ENCODE measurements at places on chromosomes 4 and X.
A peak's percentile ranks its signal among the peaks of the same experiment; 100 is the strongest.

GRCh38 chr4:80054375-80054774 lies 18.7 kb downstream of the ANTXR2 start:
- DNase-seq = no peak

GRCh38 chr4:184228056-184228705 lies 10.5 kb upstream of the ENPP6 start:
- no peak for DNase-seq

DNA sequence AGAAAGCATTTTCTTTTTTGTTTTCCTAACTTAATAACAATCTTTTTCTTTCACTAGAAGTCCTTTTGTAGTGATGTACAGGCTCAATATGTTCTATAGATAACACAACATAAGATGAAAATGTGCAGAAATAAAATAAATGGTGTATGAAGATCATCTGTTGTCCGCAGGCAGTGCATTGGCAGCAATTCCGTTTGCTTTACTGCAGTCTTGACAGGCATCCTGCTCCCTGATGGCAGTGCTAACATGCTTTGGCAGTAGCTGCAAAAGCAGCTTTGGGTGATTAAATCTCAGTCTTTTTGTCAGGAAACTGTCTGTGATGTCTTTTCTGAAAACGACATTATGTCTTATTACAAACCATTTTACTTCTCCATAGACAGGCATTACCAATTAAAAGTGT lies 131.4 kb downstream of the TRAM1L1 start:
- no peak for DNase-seq

DNA sequence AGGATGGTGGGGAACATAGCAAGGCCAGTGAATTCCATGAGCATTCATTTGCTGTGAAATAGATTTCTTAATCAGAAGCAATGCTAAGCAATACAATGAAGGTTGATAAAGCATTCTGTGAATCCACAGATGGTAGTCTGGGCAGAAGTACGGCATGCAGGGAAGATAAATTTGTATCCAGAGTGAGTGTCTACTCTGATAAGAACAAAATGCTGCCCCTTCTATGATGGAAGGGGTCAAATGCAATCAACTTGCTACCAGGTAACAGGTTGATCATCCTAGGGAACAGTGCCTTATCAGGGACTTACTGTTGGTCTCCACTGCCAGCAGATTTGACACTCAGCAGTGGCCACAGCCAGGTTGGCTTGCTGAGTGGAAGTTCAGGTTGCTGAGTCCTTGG lies 189.4 kb downstream of the MAB21L2 start:
- no peak for DNase-seq

DNA sequence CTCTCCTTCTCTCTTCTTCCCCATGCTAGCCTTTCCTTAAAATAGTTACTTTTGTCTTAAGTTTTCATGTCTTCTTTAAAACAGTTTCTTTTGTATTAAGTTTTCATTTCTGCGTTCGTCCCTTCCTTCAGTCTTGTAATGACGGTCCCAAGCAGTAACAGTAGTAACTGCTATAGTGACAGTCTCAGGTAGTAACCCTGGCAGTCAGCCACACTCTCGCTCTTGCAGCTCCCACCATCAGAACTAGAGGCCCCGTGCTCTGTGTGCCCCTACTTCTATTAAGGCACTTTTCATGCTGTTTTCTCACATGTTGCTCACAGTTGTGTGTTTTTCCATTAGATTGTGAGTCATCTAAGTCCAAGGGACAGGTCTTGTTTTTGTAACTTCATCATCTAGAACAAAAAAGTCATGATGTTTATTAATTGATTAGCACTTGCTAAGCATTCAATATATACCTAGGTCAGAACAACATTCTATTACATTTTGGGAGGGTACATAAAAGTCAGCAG lies 49.3 kb downstream of the C4orf33 start:
- DNase-seq = no peak

- DNase-seq = no peak
Observed at GRCh38 chr4:146548443-146548842, 26.7 kb upstream of the SLC10A7 start.

DNA sequence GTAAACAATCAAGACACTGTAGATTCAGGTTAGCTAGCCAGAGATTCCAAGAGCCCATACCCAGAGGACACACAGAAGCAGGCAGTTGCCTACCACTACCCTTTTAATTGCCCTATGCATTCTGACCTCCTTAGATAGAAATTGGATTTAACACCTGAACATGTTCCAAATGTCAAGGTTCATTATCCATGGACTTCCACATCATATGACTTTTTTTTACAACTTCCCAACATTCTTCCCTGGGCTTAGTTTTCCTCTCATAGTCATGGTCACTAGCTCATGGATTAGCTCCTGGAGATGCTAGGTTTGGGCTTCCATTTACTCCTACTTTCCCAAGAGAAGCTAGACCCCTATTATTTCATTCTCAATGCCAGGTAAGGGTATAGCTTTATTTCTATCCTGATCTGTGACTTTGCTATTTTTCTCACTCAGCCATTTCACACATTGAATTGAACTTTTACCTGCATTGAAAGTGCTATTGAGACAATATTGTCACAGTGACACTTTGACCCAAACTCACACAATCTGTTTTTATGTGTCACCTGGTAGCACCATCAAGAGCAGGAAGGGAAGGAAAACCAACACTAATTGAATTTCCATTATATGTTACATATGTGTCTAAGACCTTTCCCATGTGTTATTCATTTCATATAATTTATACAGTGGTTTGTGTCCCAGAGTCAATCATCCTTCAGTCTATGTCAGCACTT lies 44.0 kb upstream of the PRKG2 start:
- DNase-seq = no peak

- DNase-seq = peak; percentile 9
Observed at GRCh38 chr4:132642016-132642817, 506.9 kb upstream of the PCDH10 start.

DNA sequence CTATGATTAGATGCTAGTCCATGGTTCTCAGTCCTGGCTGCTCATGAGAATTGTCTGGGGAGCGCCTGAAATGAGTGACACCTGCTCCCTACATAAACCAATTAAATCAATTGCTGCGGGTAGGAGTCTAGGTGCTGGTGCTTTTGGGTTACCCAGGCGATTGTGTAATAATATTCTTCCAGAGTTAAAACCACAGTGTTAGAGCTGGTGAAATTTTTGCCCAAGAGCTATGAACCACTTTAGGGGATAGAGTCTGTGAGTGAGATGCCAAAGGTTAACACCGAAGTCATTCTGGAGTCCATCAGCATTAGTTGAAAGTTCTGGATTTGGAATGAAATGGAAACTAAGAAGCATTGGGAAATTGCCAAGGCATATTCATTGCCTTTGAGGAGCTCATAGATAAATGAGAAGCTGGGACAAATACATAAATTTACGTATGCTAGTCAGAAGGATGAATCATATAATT lies 15.3 kb downstream of the PDK3 start:
- no peak for DNase-seq

DNA sequence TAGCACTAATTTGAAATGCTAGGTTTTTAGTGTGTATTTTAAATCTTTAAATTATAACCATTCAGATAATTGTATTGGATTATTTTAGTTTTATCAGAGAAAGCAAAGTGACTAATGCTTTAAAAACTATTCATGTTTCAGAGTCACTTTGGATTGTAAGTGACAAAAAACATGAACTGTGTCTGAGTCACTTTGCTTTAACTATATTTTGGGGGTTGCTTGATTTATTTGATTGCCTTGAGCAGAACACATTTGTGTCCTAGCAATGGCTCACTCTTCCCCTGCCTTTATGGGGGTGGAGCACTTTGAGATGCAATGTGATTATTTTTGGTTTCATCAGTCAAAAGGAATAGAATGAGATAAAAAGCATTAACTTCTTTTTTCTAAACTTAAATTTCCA lies 188.4 kb upstream of the ARX start:
- DNase-seq = no peak

GRCh38 chrX:150736475-150736874 lies 43.3 kb downstream of the MTMR1 start:
- no peak for DNase-seq

DNA sequence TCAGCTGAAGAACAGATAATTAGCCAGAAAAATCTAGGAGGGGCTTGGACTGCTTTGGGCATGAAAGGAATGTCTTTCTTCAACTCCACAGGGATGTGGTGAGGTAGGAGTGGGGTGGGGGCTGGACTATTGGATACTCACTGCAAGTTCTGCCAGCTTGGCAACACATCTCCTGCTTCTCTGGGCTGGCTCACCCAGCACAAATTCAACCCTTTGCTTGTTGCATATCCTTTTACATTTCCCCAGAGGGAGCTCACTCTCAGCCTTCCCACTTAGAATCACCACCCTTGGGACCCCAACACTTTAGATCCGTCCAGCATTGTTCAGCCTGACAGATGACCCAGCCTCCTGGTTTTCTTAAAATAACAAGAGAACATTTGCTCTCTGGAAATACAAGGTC lies 120.6 kb downstream of the KDR start:
- DNase-seq = no peak

DNA sequence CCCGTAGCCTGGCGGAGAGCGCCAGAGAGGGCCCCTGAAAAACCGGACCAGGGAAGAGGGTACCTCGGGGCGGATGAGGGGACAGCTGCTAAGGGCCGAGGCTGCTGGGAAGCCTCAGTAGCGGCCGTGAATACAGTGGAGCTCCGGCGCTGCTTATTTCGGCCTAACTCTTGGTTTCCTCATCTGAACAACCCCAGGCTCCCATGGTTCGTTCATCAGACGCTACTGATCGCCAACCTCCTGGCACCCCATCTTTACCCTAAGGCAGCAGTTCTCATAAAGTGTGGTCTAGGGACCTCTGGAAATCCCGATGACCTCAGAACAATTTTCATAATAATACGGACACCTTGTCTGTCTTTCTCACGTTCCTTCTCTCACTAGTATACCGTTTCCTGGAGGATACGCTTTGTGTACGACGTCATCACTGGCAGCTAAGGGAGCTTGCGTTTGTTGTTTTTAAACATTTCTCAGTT lies 645 bp upstream of the RAB28 start:
- DNase-seq = no peak

DNA sequence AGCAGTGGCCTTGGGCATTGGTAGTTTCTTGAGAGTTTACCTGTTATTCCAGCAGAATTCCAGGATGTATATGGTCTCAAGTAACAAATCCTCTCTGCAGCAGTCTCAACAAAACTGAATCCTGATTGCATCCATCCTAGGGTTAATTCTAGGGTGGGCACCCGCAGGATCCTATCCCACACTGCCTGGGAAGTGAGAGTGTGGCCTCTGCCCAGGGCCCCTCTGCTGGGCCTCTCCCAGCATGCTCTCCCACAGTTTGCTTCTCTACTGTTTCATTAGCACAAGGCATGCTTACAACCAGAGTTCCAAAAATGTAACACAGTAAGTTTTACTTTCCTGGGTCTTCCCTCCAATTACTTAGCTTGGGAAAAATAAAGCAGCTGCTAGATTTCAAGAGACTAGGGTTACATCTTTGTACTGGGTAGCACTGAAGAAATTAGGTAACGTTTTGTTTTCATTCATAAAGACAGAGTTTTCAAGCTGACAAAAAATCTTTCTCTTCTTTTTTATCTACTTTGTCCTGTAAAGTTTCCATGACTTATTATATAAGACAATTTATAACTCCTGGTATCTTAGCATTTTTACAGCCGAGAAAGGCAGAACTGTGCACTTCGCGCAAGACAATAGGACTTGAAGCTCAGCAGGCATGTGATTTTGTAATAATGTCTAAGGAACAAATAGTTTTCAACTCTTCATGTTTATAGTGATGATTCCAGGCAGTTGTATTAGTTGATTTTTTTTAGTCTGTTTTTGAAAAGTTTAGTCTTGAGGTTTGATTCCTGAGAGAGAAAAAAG lies 131.2 kb upstream of the PCDH18 start:
- no peak for DNase-seq

Data from smooth muscle cell of the brain vasculature (primary cell).